HL-60 (cell line): ENCODE measurements at places on chromosomes 2 and 18.

DNA sequence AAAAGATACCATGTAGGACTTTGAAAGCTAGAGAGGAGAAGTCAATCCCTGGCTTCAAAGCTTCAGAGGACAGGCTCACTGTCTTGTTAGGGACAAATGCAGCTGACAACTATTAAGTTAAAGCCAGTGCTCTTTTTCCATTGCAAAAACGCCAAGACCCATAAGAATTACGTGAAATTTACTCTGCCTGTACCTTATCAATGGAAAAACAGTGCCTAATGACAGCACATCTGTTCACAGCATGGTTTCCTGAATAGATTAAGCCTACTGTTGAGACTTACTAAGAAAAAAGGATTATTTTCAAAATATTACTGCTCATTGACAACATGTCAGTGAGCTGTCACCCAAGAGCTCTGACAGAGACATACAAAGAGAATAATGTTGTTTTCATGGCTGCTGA, 52.9 kb downstream of the ANKRD12 start:
- no peak for DNase-seq

DNA sequence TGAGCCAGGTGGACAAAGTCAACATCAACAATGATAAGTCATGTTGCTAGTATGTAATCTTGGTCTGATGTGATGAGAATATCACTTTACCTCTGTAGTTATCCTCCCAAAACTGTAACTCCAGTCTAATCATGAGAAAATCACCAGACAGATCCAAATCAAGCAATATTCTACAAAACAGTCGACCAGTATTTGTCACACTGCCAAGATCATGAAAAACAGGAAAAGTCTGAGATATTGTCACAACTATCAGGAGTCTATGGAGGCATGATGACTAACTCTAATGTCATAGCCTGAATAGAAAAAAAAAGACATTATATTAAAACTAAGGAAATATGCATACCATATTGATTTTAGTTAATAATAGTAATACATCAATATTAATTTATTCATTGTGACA, 1883.3 kb upstream of the CELF4 start:
- no peak for DNase-seq

DNA sequence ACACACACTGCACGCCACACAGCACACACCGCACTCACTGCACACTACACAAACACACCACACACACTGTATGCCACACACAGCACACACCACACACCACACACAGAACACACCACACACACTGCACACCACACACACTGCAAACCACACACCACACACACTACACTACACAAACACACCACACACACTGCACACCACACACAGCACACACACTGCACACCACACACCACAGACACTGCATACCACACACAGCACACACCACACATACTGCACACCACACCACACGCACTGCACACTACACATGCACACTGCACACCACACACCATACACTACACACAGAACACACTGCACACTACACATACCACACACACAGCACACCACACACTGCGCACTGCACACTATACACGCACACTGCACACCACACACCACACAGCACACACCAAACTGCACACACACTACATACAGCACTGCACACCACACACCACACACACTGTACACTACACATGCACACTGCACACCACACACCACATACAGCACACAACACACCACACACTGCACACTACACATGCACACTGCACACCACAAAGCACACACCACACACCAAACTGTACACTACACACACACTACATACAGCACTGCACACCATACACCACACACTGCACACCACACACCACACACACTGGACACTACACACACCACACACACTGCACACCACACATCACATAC, 59.6 kb downstream of the ASB1 start:
- no peak for DNase-seq

- DNase-seq: no peak
Observed at GRCh38 chr2:48377646-48378045, 152.3 kb upstream of the STON1 start.

GRCh38 chr2:7835693-7836680, 845.9 kb upstream of the ID2 start:
- peak; percentile 68 for DNase-seq

- no peak for DNase-seq
Observed at GRCh38 chr2:66853585-66853984, 418.7 kb downstream of the MEIS1 start.

DNA sequence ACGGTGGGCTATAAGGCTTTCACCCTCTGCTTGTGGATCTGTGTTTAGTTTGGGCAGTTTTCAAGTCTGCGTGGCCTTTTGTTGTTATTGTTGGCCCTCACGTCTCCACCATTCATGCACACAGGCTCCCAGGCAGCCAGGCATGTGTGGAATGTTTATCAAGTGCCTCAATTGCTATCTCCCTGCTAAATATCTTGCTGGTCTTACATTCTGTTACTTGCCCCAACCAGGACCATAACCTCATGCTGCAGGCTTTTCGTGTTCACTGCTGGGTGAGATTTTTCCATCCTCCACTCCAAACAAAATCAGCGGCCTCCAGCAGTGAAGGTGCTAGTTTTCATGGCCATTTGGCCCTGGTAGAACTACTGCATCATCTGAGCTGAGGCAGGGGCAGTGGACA, 63.0 kb upstream of the DSC1 start:
- no peak for DNase-seq

DNA sequence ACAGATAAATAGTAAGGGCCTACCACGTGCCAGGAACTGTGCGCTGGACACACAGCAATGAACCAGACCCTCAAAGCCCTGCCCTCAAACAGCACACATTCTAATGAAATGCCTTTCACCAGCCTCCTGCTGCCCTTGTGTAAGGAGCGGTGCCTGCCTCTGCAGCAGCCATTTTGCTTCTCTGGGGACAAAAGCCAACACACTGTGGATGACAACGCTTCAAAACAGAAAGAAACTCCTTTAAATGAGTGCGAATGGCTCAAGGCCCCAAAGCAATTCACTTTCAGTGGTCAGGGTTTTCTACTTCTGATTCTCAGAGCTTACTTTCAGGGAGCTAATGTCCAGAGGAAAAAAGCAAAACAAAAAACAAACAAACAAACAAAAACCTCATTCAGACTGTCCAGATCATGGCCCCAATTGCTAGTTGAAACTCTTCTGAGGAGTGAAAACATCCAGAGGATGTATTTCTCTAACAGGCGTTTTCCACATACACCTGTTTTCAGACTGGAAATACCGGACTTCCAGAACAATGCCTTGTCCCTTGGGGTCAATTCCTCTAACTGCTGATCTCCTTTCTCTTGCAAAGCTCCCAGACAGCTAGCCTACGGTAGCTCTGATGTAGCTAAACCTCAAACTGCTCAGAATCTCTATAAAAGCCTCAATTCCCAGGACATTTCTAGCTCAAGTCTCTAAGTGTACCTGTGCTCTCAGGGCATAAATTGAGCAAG, 323.3 kb upstream of the ZNF521 start:
- no peak for DNase-seq

GRCh38 chr2:46653539-46653938, 174.2 kb downstream of the TMEM247 start:
- DNase-seq: no peak

- no peak for DNase-seq
Observed at GRCh38 chr18:56723068-56723467, 71.9 kb downstream of the WDR7 start.

GRCh38 chr2:168583064-168583709, 127.1 kb downstream of the CERS6 start:
- DNase-seq: no peak

- DNase-seq: no peak
Observed at GRCh38 chr2:10124538-10125045, 2.1 kb downstream of the RRM2 start.

DNA sequence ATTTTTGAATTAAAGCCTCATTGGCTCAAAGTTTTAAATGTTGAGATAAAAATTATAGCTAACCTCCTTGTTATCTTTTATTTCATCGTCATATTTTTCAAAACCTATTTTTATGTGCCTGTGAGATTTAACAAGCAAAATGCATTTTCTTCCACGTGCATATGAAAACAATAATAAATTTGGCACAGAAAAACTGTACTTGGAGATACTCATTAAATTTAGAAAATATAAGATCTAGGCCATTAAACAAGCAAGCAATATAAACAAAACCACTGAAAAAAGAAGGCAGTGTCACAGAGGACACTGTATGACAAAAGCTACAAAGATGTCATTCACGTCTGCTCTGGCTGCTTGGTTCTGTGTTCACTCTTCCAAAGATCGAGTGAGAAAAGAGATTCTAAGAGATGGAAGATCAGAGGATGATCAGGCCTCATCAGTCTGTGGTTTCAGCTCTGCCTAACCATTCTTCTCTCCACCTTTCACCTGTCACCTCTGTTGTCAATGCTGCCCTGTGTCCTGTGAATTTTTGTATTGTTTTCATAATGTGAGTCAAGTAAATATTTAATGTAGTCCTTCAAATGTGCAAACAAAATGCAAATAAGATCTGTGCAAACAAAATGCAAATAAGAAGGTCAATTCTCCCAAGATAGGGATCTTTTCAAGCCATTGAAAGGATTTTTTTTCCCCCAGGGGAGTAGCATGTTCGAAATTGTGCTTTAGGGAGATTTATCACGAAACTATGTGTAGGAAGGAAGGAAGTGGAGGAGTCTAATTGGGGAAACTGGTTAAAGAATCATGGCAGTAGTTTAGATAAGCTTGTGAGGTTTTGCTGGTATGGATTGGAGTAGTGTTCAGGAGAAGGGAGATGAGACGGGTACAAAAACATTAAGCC, 138.7 kb upstream of the RBMS1 start:
- DNase-seq: no peak

DNA sequence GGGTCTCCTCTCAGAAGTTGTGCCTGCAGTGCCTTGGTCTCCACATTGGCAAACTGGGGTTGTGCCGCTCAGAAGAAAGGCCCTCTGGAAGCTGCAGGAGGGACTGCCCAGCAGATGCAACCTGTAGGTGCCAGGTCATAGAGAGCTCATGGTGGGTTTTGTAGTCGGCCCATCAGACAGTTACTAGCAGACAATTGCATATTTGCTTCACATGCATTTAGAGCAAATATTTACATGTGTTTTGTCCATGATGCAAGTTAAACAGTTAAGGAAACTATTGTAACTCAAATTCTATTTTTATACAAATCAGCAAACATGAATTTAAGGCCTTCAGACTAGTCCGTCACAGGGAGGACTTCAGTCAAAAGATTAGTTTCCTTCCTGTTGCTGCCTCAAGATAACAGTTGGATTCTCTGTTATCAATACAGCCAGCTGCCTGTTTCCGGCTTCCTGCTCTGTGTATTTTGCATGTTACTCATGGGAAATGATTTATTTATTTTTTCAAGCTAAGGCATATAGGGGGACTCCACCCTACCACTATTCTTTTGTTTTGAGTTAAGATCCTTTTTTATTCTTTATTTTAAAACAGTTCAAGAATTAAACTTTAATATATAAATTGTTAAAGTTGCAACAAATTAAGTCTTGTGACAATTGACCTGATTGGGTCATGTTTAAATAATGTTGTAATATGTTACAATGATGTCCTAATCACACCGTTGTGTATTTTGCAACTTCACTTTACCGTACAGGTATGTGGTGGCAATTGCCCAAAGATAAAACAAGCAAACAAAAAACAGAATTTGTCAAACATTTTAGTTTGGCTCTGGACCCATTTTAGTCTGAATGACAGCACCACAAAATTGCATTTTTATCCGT, 133.5 kb downstream of the SPTBN1 start:
- DNase-seq: peak; percentile 58

GRCh38 chr2:3219536-3219935, 158.1 kb downstream of the EIPR1 start:
- DNase-seq: no peak

DNA sequence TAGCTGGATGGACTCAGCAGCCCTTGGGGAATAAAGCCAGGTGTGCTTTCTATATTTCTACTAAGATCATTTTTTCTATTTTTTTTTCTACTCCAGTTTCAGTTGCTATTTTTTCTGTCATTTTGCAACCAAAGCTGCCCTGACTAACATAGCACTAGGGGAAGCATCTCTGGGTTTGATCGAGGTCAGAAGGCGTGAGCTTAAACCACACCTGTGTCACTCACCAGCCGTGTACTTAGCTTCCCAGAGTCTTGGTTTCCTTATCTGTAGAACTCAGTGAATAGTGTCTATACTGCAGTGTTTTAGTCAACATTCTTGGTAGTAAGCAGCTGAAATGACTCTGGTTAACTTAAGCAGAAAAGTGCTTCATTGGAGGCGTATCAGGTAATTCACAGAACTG, 489.6 kb upstream of the SPRED2 start:
- DNase-seq: no peak

- DNase-seq: no peak
Observed at GRCh38 chr18:11676867-11677266, 12.2 kb upstream of the GNAL start.

- peak; percentile 34 for DNase-seq
Observed at GRCh38 chr2:218400167-218400929, 680 bp downstream of the CTDSP1 start.

DNA sequence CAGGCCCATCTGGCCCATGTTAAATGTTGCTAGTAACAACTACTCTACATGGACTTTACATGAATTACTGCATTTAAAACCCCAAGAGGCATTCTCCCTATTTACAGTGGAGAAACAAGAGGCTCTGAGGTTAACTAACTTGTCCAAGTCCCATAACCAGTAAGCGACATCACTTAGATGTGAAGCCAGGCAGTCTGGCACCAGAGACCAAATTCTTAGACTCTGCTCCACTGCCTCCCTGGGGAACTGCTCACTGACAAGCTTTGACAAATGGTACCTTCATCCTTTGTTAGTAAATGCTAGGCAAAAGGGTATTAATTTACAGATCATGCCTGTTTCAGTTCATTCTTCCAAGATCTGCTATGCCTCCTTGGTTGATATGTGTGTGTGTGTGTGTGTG, 124.8 kb downstream of the AFF3 start:
- DNase-seq: no peak

- DNase-seq: no peak
Observed at GRCh38 chr2:20507166-20507692, 60.4 kb downstream of the RHOB start.

DNA sequence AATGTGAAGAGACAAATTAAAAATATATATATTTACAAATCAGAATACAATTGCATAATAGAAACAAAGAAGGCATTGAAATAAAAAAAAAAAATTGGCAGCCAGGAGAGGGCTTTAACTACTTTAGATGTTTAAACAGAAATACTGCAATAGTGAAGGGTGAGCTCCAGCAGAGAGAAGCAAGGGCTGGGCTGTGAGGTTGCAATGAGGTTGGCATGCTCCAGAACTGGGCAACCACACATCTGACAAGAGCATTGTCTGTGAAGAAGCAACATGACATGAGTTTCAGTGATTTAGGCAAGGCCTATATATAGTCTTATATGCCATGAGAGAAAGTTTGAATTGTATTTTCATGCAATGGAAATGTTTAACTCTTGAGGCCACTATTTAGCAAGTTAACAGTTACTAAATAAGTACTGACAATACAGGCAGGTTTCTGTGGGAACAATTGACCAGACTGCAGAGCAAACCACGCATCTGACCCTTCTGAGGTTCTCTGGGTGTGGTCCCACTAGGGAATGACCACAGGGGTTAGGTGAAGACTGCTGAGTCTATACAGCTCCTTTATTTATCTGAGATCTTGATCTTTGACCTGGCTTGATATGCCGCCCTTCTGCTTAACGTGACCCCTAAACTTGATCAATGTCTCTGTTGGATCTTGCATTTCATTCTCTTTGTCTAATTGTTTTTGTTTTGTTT, 354.2 kb upstream of the PIK3C3 start:
- DNase-seq: no peak

- DNase-seq: no peak
Observed at GRCh38 chr2:158497486-158497885, 40.7 kb downstream of the PKP4 start.

- DNase-seq: peak; percentile 48
Observed at GRCh38 chr2:65566617-65567016, 134.2 kb upstream of the SPRED2 start.

GRCh38 chr2:43227830-43228281, 1.4 kb upstream of the ZFP36L2 start:
- no peak for DNase-seq
